NCI-H1694 (cell line): ENCODE measurements at places on chromosomes 2 and 18.

GRCh38 chr2:163347982-163348856, 387.6 kb downstream of the FIGN start:
- no peak for DNase-seq

DNA sequence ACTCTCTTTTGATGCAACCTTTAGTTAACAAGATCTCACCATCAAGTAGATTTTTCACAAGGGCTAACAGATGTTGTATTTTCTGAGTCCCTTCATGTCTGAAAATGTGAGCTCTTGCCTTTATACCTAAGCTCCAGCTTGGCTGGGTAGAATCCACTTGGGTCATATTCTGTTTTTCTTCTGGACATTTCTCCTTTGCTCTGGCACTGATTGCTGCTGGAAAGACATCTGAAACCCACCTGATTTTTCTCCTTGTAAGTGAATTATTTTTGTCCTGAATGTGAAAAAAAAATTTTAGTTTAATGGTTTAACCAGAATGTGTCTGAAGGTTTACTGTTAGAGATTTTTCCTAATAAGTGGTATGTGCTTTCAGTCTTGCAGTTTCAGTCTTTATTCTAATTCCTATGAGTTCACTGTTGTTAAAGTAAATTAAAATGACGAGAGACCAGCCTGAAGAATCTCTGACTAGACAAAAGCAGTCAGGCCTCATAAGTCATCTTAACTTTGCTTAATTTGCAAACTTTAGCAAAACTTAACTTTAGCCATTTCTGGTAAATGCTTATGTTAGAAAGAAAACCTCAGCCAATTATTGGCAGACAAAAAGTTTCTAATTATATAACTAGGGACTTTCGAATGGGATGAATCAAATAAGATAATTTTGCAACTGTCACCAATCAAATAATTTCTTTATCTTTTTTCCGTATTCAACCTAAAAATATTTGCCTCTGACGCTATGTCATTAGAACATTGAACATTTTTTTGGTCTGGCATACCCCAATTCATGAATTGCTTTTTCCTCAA, 70.8 kb downstream of the ACAA2 start:
- DNase-seq, result no peak

- no peak for DNase-seq
These were observed 141.8 kb downstream of the RNF152 start for GRCh38 chr18:61750840-61751668.

- peak; percentile 65 for DNase-seq
These were observed 111.4 kb downstream of the THADA start for GRCh38 chr2:43484323-43484930.

- no peak for DNase-seq
These were observed 128.7 kb downstream of the TPO start for GRCh38 chr2:1541819-1542475.

DNA sequence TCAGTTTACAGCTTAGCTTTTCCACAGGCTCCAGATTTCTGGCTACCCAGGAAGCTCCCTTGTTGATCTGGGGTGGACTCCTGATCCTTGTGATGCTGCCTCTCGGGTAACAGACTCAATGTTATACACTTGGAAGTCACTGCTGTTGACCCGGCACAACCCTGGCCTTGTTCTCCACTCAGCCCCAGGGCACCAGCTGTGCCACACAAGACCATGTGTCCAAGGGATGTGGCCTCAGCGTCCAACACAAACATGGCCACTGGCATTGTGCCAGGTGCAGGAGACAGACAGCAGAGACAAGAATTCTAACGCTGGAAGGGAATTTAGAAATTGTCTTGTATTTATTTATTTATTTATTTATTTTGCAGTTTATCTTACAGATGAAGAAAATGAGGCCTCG, 39.0 kb upstream of the PPP4R1 start:
- no peak for DNase-seq

DNA sequence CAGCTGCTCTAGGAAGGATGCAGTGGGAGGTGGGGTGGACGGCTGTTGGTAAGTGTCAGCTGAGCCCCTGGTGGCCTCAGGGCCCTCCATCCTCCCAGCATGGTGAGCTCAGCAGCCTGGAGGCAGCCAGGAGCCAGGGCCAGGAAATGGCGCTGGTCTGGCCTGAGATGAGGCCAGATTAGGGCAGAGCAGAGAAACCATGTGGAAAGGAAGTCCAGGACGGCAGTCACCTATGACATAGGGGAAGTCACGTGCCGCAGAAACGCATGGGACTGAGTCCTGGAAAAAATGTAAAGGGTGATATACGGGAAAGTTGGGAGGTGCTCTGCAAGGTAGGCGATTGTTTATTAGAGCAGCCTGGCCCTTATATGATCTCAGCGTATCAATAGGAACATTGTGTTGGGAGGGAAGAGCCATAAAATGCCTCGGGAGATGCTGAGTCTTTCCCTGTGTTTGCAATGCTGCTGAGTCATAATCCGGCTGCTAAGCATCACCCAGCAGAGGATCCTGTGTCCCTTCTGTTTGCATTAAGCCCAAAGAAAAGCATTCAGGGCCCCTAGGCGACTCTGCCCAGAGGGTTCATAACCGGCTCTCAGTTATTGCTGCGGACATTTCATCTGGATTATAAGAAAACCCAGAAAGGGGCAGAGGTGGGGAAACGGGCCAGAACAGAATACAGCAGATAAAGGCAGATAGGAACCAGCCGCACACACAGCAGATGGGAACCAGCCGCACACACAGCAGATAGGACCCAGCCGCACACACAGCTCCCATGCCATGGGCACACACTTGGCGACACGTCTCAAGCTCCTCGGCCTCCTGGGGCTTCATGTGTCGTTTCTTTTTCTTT, 30.3 kb upstream of the B3GNT7 start:
- peak; percentile 50 for DNase-seq

- no peak for DNase-seq
These were observed 27.8 kb downstream of the SLC14A1 start for GRCh38 chr18:45751766-45752165.

- DNase-seq, result no peak
These were observed 14.0 kb downstream of the INPP5D start for GRCh38 chr2:233074106-233074505.

DNA sequence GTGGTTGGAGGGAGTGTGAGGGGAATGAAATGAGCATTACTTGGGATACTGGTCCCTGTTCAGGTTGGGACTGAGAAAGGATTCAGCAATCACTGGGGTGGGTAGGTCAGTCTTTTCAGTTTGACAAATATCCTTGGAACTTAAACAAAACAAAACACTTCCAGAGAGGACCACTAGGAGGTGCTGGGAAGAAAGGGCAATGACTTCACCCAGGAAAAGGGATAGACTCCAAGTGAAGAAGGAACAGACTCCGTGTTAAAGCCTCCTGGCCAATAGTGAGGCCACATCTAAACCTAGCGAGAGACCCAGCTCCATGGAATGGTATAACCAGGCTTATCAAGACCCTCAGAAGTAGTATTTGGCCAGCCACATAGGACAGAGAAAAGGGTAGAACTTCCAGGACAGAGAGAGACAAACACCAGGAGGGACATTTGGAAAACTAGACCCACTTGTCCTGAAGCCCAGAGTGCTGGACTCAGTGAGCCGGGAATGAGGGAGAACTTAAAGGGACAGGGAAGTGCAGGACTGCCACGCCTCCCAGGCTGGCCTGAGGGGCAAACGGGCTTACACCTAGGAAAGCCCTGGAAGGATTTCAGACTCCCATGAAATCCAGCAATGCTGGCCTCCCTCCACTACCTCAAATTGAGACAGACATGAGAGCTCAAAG, 19.6 kb upstream of the KCNG3 start:
- DNase-seq, result peak; percentile 70

- DNase-seq, result no peak
These were observed 120.4 kb downstream of the ZNF516 start for GRCh38 chr18:76374330-76375281.

- DNase-seq, result no peak
These were observed 32.8 kb upstream of the PXDN start for GRCh38 chr2:1777156-1777555.

- no peak for DNase-seq
These were observed 633.8 kb downstream of the NRXN1 start for GRCh38 chr2:50397992-50398765.

DNA sequence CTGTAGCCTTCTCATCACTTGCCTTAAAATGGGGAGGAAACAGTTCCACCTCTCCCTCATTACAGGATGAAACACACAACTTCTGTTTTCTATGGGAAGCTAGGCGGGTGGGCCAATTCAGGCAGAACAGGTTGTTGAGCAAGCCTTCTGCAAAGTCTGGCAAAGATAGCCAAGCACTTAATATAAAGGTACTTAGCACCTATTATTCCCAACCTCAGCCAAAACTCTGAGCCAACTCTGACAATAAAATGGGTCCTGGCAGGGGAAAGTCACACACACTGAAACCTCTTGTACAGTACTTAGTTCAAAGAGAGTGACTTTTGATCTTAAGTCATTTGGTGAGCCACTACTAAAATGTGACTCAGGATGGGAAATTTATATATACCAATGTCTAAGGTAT, 15.8 kb upstream of the SOCS6 start:
- DNase-seq, result no peak

- no peak for DNase-seq
These were observed 35.2 kb downstream of the SLC40A1 start for GRCh38 chr2:189545418-189545817.

DNA sequence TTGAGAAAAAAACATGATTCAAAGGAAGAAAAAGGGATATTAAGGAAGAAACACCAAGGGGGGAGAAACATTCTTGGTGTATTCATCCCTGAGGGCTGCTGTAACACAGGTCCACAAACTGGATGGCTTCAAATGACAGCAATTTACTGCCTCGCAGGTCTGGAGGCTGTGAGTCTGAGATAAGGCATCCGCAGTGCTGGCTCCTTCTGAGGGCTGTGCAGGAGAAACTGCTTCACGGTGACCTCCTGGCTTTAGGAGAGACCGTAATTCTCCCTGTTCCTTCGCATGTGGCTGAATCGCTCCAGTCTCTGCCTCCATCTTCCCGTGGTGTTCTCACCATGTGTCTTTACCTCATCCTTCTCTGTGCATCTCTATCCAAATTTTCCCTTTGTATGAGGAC, 490.7 kb downstream of the EIPR1 start:
- DNase-seq, result no peak

DNA sequence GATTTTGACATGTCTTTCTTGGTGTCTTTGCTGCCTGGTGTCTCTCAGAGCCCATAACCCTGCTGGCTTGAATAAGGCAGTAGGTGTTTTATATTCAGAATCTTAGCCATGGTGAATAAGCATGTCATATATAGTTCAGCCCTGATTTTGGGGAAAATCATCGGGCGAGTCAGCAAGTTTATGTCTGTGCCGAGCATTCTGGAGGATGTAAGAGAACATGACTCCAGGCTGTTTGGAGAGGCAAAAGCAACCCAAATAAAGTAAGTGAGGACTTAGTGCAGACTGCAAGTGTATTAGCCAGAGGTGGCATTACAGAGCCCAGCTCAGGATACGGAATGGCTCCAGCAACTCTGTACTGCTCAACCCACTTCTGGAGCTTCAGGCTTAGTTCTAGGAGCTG, 50.3 kb downstream of the TCF7L1 start:
- no peak for DNase-seq

DNA sequence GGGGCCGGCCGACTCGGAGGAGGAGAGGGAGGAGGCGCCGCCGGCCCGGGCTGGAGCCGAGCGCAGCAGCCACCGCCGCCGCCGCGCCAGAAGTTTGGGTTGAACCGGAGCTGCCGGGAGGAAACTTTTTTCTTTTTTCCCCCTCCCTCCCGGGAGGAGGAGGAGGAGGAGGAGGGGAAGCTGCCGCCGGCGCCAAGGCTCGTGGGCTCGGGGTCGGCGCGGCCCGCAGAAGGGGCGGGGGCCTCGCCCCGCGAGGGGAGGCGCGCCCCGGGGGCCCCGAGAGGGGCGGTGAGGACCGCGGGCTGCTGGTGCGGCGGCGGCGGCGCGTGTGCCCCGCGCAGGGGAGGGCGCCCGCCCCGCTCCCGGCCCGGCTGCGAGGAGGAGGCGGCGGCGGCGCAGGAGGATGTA, 316 bp downstream of the CRIM1 start:
- no peak for DNase-seq

DNA sequence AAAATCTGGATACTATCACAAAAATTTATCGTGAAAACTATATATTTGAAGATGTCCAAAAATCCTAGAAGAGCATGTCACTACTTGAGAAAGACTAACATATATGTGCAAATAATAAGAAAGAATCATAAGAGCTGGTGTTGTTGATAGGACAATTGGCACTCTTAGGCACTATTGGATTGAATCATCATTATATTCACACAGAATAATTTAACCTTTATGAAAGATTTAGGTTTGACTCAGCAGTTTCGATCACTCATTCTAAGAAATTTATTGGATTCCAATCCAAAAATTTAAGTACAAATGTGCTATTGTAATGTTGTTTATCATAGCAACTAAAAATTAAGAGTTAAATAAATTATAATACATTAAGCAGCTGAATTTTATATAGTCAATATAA, 503.6 kb downstream of the SPAG16 start:
- no peak for DNase-seq

DNA sequence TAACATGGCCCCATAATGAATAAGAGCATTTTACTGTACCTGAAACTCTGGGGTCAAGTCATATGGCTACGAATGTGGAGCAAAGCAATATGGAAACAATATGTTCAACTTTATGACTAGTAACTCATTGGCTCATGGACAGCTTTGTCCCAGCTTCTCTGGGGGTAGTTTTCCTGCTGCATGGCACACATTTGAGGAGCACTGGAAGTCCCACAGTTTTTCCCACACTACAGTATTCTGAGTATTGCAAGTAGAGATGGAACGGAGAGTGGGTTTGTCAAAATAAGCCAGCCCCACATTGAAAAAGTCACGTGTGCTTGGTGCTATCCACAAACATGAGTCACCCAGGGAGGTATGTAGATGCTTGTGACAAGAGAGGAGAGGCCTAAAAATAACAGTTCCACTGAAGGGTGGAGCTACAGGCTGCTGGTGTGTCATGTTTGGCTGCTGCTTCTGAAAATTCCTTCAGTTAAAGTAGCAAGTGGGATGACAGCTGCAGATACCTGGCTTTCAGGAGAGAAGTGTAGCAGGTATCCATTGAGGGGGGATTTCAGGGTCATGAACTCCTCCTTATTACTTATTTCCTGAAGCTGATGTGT, 48.2 kb upstream of the CTAGE1 start:
- no peak for DNase-seq

DNA sequence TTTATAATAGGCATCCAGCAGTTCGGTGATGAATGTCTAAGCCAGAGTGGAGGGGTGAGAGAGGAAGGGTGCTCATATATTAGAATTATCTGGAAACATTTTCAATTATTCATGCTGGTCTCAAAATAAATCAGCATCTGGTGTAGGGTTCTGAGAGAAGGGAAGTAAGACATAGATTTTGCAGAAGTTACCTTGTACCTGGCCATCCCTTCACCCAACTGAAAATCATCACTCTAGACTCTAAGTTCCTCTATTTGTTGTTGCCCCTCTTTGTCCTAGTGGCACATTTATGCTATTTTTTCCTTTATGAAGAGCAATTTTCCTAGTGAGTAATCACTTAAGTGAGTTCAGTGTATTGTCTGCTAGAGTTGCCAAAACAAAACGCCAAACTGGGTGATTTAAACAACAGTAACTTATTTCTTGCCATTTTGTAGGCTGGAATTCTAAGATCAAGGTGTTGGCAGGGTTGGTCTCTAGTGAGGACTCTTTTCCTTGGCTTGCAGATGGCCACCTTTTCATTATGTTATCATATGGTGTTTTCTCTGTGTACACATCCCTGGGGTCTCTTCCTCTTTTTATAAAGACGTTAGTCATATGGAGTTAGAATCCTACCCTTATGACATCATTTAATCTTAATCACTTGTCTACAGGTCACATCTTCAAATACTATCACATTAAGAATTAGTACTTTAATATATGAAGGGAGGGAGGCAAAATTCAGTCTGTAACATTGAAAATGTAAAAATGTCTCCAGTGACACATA, 129.9 kb upstream of the KLHL14 start:
- DNase-seq, result no peak

- no peak for DNase-seq
These were observed 11.0 kb upstream of the DUSP2 start for GRCh38 chr2:96156011-96156820.

- no peak for DNase-seq
These were observed 190.5 kb downstream of the LOXHD1 start for GRCh38 chr18:46466234-46467160.
